ENCODE measurements at places on chromosomes 2 and 18.
A peak's percentile ranks its signal among the peaks of the same experiment; 100 is the strongest.

- DNase-seq, result no peak
These were observed 695.6 kb downstream of the TSN start for GRCh38 chr2:122451040-122451439.

DNA sequence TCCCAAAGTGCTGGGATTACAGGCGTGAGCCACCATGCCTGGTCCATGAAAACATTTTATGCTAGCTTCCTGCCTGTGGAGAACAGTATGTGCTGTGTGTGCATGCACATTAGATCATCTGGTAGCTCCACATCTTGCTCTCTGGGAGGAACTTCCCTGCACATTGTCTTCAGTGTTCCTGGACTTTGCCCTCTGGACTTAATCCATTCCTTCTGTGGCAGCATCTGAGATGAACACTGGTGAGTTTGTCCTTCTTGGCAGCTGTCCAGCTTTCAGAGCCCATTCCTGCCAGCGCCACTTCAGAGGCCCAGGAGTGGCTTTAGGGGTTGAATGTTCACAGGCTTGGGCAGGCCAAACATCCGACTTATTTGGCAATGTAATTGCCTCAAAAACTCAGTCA, 65.2 kb downstream of the POU3F3 start:
- no peak for DNase-seq

DNA sequence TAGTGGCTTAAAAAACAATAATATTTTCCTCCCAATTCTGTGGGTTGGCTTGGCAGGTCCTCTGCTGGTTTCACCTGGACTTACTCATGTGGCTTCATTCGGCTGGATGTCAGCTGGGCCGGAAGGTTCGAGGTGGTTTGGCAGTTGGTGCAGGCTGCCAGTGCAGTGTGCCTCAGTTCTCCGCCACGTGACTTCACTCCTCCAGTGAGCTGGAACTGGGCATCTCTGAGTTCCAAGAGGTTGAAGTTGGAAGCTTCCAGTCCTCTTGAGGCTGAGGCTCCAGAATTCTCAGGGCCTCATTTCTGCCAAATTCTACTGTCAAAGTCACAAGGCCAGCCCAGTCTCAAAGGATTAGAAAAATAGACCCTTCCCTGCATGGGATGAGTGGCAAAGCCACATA, 83.4 kb upstream of the B3GNT7 start:
- DNase-seq, result no peak

- DNase-seq, result no peak
These were observed 444.8 kb downstream of the PTPRM start for GRCh38 chr18:8011906-8012305.

GRCh38 chr18:2171840-2172625, 399.3 kb downstream of the METTL4 start:
- DNase-seq, result no peak

DNA sequence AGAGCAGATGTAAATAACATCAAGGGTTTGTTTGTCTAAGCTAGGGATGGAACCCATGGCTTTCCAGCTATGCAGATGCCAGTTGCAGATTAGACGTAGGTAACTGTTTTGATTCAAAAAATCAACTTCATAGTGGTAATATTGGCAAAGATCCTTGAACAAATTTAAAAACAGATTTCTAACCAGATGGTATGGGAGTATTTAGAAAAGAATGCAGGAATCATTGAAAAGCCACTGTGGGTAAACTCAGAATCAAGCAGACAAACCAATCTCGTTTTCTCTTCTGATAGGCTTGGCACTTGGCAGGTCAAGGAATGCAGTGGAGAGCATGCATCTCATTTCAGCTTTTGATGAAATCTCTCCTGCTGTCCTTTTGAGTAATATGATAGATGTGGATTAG, 377.5 kb downstream of the CLIP4 start:
- no peak for DNase-seq

- no peak for DNase-seq
These were observed 153.9 kb upstream of the PELI1 start for GRCh38 chr2:64298161-64298560.

GRCh38 chr2:127079358-127079920, 27.5 kb downstream of the BIN1 start:
- no peak for DNase-seq

DNA sequence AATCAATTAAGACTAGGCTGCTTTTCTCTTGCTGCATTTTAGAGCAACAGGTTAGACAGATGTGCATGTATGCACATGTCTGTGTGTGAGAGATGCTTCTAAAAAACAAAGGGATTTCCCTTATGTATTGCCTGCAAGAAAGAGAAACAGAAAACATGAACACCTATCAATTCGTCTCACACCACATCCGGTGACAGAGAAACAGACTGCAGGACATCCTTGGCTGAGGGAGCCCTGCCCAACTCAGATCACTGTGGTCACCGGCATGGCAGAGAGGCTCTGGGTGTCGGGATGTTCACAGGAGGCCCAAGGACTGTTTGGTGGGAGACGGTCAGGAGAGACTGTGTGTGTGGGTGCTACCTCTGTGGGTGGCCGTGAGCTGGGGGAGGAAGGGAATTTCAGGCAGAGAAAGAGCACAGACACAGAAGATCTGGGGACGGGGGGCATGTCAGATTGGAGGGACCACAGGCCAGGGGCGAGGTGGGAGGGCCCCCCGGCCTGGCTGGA, 24.9 kb downstream of the FHL2 start:
- DNase-seq, result peak; percentile 24

GRCh38 chr2:86229221-86229620, 30.0 kb downstream of the MRPL35 start:
- DNase-seq, result no peak

GRCh38 chr2:10778724-10779115, 33.9 kb downstream of the PDIA6 start:
- DNase-seq, result no peak

DNA sequence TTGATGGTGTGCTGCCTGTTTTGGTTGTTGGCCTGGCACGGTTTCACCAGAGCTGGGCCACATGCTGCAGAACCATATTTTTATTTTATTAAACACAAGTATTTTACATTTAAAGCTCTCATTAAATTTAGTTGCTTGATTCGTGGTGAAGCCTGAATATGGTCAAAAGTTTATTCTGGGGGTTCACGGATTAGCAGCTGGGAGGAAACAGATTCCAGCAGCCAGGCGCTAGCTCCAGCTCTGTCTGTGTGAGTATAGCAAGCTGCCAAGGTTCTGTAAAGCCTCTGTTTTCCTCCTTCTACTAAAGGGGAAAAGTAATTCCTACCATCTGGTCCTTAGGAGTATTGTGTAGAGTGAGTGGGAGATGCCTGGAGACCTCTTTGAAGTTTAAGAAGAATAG, 22.5 kb downstream of the GATA6 start:
- no peak for DNase-seq

GRCh38 chr18:68447286-68447685, 267.6 kb downstream of the TMX3 start:
- no peak for DNase-seq
